Mesothelial cell of epicardium (in vitro differentiated cells): ENCODE measurements at places on chromosomes 13 and 19. TPM values are rescaled to one million over a fixed set of nuclear protein-coding genes. Genes with fewer than 3 reads are reported as not detected.

DLL3 gene
- total RNA-seq, result 0.40 to 0.53 TPM (median 0.50 TPM) in 3 replicates

CCDC70 gene
- not detected in 3 replicates for total RNA-seq

ZNF880 gene
- total RNA-seq, result 17.4 to 18.7 TPM (median 18.7 TPM) in 3 replicates

TYROBP gene
- not detected in 3 replicates for total RNA-seq

- no peak for DNase-seq
Measured at GRCh38 chr13:59024434-59024833, 1139.3 kb downstream of the DIAPH3 start.

DNA sequence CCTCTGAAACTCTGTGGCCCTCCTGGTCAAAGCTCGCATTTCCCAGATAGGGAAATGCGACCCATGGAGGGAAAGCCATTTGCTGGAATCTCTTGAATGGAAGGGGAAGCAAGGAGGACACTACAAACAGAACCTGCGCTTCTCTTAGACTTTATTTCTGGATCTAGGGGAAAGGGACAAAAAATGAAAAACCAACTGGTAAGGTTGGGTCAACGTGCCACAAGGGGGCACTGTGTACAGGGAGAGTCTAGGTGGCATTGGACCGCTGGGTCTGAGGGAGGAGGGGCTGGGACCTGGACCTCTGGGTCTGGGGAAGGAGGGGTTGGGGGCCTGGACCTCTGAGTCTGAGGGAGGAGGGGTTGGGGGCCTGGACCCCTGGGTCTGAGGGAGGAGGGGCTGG, 5.0 kb downstream of the KLK4 start:
- DNase-seq, result no peak

GRCh38 chr19:32580353-32580900, 563 bp upstream of the PDCD5 start:
- no peak for DNase-seq

GRCh38 chr13:24282256-24282655, 27.1 kb upstream of the C1QTNF9 start:
- DNase-seq, result no peak
